ENCODE measurements at places on chromosomes 4 and X.
A peak's percentile ranks its signal among the peaks of the same experiment; 100 is the strongest.

- no peak for DNase-seq
Observed at GRCh38 chr4:6674500-6675149, 19.1 kb upstream of the S100P start.

DNA sequence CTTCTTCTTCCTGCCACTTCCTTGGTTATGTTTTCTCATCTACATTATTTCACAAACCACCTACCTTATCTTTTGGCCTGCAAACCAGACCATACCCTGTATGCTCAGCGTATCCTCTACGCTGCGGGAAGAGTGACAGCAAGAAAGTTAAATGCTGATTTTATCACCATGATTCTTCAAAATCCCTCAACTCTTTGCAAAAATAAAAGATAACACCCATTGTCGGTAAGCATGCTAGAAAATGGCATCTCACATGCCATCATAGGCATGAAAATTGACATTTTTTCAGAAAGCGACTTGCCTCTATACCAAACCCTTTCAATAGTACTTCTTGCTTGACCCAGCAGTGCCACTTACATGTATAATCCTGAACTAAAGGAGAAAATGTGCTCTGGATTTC, 102.0 kb downstream of the HPGD start:
- no peak for DNase-seq

- DNase-seq: no peak
Observed at GRCh38 chr4:138196153-138196552, 46.0 kb downstream of the SLC7A11 start.

DNA sequence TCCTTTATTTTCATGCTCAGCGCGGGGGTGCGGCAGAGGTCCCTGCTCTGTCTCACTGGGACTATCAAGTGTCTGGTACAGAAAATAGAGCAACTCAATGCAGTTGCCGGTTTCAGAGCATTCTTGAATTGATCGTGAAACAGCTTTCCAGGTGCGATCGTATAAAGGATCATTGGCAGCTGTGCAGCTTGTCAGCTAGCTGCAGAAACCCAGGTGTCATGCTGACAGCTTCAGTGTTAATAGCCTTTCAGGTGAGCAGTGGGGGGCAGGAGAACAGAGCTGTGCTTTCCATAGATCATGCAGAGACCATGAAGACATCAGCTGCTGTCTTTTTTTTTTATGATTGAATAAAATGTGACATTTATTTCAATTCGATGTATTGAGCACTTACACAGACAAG, 583.9 kb downstream of the NLGN4X start:
- DNase-seq: no peak

DNA sequence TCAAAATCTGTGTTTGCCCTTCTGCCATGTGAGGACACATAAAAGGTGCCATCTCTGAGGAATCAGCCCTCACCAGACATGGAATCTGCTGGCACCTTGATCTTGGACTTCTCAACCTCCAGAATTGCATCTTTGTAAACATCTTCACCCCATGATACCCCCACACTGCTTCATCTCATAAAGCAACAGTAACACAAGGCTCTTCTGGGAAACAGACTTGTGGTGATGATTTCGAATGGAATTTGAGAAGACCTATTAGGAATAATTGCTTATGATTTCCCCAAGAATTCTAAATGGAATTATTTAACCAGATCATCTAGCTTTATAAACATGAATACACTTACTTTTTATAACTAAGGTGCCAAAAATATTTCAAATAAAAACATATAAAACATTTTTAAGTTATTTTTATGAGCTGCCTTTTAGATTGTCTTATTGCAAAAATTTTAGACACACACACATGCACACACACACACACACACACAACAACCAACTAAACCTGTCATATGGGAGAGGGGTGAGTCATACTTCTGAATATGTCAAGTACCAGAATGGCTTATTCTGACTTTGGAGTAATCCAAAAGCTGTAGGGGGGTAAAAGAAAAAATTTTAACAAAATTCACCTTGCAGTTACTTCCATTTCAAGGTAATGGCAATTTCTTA, 82.0 kb downstream of the USP46 start:
- DNase-seq: no peak

GRCh38 chr4:81989202-81989601, 384.6 kb downstream of the HNRNPD start:
- no peak for DNase-seq

DNA sequence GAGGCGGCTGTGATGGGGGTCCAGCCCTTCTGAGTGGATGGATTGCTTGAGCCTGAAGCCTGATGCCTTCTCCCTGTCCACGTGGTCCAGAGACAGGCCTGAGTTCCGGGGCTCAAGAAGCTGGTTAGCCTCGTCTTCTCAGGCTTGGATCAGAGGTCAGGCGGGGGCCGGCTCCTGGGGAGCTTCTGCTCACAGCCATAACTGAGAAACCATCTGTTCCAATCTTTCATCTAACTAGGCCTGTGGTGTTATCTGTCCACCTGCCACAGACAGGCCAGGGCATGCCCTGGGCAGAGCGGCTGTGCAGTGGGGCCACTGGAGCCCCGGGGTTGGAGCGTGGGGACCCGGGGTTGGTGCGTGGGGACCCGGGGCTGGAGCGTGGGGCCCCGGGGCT, 63.1 kb downstream of the SORCS2 start:
- no peak for DNase-seq

DNA sequence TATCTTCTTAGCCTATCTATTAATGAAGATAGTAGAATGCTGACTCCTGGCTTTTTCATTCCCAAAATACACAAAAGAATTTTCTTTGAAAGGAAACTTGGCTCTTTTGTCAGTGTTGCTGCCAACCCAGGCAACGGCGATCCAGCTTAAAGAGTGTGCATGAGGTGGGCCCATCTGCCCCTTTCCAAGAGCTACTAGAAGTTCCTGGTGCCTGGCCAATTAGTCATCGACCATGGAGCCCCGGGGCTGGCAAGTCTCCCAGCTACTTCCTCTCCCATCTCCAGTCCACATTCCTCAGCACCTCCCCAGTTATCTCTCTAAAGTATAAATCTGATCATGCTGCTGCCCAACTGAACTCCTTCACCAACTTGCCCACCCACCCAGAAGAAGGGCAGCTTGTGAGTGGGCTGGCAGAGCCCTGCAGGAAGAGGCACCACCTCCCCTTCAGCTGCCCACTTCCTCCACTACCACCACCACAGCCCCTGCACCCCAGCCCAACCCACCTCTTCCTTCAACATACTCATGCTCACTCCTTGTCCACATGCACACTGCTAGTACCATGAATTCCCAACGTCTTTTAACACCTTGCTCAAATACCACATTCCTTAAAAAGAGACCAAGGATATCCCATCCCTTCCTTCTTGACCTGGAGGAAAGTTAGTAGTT, 158.2 kb upstream of the MAP3K15 start:
- DNase-seq: peak; percentile 69

- DNase-seq: no peak
Observed at GRCh38 chr4:71711985-71712348, 71.9 kb downstream of the GC start.

DNA sequence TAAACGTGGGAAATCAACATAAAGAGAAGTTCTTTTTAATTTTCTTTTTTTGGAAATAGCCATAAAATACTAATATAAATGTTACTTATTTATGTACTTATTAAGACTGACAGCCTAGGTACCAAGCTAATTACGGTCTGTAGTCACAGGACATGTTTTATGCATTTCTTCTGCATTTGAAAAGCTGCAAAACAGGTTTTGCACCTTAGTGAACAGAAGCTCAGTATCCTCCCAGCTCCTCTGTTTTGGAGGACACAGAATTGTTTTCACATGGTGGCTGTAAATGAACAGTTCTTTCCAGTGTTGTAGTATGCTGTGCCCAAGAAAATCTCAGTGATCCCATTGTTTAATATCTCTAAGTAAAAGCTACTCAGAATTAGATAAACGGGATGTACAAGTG, 1788.0 kb upstream of the TENM3 start:
- DNase-seq: no peak

DNA sequence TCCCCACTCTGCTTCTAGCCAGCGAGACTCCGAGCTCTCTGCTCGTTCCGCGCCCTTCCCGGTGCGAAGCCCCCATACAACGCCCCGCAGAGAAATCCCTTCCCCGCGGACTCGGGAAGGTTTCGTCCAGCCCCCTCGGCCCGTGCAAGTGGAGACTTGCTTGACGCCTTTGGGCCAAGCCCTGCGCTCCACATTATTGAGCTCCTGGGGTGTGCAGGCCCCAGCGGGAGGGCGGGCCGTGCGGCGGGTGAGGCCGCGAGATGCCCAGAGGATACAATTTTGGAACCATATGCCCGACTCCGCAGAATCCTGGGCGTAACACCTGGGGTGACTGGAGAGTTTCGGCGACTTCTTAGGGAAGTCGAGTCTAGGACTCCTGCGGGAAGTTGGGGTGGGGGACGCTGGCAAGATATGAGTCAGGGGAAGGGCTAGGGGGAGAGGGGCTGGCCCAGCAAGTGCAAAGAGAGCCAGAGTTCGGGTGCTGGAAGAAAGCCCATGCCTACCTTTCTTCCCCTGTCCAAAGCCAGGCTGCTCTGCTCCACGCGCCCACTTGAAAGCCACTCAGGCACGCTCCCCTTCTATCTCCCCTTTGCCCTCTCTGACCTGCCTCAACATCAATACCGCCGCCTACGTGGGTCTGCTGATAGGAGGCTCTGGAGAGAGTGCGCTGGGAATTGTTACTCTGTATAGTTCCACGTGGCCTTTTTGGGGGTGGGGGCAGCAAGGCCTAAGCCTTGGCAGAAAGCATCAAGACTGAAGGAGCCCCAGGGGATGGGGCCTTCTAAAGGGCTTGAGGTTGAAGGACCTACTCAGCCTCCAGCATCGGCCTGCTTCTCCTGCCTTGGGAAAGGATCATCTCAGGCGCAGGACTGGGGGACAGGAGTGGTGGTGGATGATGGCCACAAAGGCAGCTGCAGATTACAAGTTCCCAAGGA, 1.2 kb upstream of the ELF4 start:
- peak; percentile 10 for DNase-seq

DNA sequence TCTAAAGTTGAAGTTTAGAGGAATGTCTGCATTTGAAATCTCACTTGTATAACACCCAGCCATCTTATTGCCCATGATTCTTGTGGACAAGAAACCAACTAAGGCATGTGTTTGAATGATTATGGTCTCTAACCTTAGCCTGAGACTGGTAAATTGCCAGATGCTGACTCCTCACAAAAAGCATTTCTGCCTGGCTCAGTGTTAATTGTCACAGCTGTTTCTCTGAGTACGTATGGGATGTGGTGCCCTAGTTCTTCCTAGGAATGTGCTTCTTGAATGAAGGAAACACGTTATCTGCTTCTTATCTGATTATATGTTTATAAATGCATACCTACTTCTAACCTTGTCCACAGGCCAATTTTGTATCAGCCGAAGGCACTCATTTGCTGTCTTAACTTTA, 63.1 kb upstream of the NDP start:
- DNase-seq: no peak

DNA sequence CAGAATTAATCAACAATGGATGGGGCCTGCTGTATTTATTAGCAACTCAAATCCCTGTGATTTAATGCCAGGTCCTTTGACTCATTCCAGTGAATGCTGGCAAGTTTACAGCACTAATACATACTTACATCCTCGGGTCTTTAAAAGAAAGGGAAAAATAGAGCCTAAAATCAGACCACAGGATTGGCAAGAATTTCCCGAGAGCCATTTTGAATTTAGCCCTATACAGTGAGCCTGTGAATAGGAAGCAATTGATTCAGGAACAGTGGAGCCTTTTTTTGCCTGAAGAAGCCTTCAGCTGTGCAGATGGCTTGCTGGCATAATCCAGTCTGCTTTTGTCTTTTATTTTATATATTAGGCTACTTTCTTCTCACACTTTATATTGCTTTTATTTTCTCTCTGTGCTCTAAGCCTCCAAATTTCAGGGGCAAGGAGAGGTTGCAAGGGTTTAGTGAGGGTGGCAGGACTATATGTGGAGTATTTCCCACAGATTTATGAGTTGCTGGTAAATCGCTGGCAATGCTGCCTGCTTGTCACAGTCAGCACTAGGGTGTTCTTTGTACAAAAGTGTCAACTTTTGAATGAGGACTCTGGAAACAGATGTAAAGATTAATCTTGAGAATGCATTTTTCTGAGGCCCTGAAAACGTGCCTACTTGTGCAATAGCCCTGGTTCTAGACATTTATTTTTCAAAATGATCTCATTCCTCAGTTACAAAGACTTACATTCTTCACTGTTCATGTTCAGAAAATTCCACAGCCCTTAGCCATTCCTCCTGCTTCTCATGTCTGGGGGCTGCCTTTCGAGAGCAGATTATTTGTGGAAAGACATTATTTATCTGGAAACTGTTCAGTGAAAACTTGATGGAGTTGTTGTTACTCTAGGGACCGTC, 303.5 kb downstream of the SPRY1 start:
- DNase-seq: no peak

- DNase-seq: no peak
Observed at GRCh38 chr4:74631338-74631737, 163.0 kb downstream of the BTC start.

DNA sequence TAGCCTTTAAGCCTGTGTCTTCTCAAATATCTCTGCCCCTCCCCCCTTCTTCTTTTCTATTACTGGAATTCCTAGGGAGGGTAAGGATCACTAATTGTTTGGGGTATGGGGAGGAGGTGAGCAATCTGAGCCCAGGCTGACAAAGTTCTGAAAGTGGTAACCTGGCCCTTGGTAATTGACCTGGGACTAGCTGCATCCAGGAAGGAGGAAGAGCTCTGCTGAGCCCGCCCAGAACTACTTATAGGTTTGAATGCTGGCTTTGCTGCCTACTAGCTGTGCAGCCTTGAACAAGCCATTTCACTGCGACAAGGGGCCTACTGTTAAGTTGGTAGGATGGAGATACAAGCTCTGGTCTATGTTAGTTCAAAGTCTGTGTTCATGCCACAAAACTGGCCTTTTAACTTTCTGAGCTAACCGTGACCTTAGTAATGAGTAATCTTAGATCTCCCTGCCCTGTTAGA, 37.8 kb downstream of the DGKK start:
- no peak for DNase-seq

GRCh38 chrX:133477986-133478385, 62.7 kb upstream of the GPC4 start:
- DNase-seq: no peak

- no peak for DNase-seq
Observed at GRCh38 chr4:52554612-52555355, 104.3 kb downstream of the USP46 start.

- no peak for DNase-seq
Observed at GRCh38 chrX:152735860-152736511, 2.4 kb downstream of the MAGEA12 start.

GRCh38 chrX:112967341-112967740, 126.7 kb upstream of the AMOT start:
- no peak for DNase-seq

Measured in A549 (cell line).